NK-92 treated with Interleukin-12 subunit alpha and Interleukin-12 subunit beta, amount 100 ng/mL, for 24 hours (cell line): ENCODE measurements at places on chromosomes 12 and 14.

GRCh38 chr14:32507029-32507984 is 178.2 kb downstream of the AKAP6 start:
- no peak for DNase-seq

DNA sequence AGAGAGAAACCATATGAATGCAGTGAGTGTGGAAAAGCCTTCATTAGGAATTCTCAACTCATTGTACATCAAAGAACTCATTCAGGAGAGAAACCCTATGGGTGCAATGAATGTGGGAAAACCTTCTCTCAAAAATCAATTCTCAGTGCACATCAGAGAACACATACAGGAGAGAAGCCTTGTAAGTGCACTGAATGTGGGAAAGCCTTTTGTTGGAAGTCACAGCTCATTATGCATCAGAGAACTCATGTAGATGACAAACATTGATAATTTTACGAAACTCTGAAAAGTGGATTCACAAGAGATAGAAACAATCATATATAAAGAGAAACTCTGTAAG is 22.9 kb downstream of the ZNF268 start:
- no peak for DNase-seq

GRCh38 chr12:24741216-24741615 is 207.7 kb downstream of the BCAT1 start:
- DNase-seq, result no peak

GRCh38 chr14:24379907-24380730 is 12.1 kb downstream of the NFATC4 start:
- no peak for DNase-seq

DNA sequence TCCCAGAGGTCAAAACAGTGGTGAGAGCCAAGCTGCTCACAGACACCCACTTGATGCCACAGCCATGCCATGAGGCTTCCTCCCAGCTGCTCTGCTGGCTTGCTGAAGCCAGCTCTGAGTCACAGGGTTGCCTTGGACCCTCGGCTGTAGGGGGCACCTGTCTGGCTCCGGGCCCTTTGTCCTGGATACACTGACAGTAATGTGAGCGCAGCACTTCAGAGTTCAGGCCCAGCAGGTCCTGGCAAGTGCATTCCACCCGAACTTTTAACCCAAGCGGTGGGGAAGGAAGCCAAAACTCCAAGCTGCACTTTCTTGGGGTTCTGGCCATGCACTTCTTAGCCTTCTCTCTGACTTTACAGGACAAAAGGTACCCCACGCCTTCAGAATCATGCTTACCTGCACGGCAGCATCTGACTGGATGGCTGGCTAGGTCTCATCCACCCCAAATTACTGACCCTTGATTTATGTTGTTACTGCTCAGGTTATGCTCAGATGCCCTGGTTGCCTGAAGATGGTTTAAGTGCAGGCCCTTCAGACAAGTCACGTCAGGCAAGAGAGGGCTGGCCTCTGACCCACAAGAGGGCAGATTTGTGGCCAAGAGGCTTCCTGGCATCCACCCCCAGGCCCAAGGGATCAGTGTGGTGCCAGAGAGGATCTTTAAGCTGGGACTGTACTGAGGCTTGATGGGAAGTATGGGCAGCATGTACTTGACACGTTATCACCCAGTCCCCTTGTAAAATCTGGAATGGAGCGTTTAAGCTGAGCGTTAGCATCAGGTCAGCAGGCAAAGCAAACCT is 24.8 kb downstream of the SLC25A29 start:
- no peak for DNase-seq

- no peak for DNase-seq
These were observed 94.8 kb downstream of the PHLDA1 start for GRCh38 chr12:75936515-75937440.

DNA sequence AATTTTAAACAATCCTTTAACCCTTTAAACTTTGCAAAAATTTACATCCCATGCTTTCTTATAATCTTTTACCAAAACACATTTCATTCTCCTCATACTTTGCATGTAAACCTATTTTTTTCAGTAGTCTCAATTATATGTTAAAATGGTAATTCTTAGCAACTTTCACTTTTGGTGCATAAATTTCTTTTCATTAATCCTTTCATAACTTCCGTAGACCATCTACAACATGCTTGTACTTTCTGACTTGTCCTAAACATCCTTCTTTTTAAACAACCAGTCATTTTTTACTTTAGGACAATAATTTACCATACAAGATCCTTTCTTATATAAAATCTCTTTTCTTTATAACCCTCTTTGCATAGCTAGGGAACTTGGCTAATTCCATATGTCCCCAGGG is 19.5 kb downstream of the CCDC91 start:
- DNase-seq, result no peak
